ENCODE measurements at places on chromosomes 12 and 14. TPM values are rescaled to one million over a fixed set of nuclear protein-coding genes. Genes with fewer than 3 reads are reported as not detected.

The PRKAB1 gene
- total RNA-seq: 13.6 TPM

The HSPA2 gene
- 3.4 TPM for total RNA-seq

The TCL1B gene
- total RNA-seq: not detected

The CELA1 gene
- total RNA-seq: not detected

The KRT79 gene
- total RNA-seq: 0.21 TPM

The RNU6-7 gene
- not detected for total RNA-seq

The SETD1B gene
- total RNA-seq: 2.3 TPM

The FAM181A gene
- not detected for total RNA-seq

Data from tracheal epithelial cell (primary cell).